Right ventricle myocardium inferior (tissue), 1 donor: ENCODE measurements at places on chromosomes 1 and 21. TPM values are rescaled to one million over a fixed set of nuclear protein-coding genes. Genes with fewer than 3 reads are reported as not detected.

The CCDC190 gene
- total RNA-seq: 0.35 TPM

The ERO1B gene
- 7.2 TPM for total RNA-seq

The SDE2 gene
- total RNA-seq: 11.7 TPM

The AIRE gene
- not detected for total RNA-seq

The BEND5 gene
- 4.6 TPM for total RNA-seq

The SLFNL1 gene
- 0.16 TPM for total RNA-seq

The NMNAT2 gene
- total RNA-seq: 2.1 TPM

The VHLL gene
- total RNA-seq: not detected

The RAP1GAP gene
- total RNA-seq: 4.5 TPM

The CHAF1B gene
- 1.3 TPM for total RNA-seq

The PSRC1 gene
- total RNA-seq: 1.2 TPM

The CASP9 gene
- 11.2 TPM for total RNA-seq

DNA sequence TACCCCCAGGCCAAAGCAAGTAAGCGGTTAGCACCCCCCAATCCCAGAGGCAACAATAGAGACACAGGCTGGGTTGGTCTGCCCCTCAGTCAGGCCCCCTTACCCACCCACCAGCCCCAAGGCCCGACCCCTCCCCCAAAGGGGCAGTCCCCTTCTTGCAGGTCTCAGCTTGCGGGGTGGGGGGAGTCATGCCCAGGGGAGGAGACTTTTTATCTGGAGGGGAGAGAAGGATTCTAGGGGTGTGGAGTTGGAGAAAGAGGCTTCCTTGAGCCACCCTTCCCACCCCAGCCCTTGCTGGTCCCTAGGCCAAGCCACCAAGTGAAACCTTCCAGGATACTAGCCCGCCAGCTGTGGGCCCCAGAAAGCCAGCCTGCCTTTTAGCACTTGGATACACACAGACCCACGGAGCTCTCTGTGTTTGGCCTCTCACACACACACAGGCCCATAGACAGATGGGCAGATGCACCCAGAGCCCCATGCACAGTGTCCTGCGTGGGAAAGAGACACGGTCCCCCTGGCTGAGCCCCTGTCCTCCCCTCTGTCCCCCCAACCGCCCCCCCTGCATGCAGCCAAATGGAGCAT, 7.1 kb downstream of the TMEM54 start:
- no peak for DNase-seq

GRCh38 chr1:52600533-52601179, 1.5 kb upstream of the GPX7 start:
- no peak for DNase-seq

DNA sequence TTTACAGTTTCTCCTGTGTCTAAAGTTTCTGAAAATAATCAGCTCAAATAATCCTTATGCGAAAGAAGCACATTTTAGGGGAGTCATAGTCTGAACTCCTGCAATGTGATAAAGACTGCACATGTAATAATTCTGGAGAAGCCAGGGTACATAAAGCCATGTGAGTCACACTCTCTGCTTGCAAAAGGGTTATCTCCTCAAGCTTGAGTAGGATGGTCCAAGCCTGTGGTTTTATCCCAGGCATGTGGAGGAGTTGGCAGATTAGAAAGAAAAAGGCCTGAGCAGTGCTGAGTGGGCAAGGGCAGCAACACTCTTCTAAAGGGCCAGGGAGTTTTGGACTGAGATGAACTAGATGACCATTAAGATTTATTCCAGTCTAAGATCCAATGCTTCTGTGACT, 220.4 kb downstream of the RHOU start:
- no peak for DNase-seq

DNA sequence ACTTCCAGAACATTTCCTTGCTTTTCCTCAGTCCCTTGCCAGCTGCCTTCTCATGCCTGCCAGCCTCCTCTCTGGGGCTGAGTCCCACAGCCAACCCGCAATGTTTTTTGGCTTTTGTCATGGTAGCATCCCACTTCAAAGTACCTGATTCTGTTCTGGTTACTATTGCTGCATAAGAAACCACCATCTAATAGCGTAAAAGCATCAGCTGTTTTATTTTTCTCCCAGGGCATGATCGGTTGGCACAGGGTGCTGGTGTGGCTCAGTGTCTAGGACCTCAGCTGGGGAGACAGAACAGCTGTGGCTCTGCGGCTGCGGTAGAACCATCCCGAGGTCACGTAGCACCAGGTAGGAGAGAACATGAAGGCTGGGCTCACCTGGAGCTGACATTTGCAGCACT, 8.9 kb upstream of the PRMT2 start:
- DNase-seq: no peak

DNA sequence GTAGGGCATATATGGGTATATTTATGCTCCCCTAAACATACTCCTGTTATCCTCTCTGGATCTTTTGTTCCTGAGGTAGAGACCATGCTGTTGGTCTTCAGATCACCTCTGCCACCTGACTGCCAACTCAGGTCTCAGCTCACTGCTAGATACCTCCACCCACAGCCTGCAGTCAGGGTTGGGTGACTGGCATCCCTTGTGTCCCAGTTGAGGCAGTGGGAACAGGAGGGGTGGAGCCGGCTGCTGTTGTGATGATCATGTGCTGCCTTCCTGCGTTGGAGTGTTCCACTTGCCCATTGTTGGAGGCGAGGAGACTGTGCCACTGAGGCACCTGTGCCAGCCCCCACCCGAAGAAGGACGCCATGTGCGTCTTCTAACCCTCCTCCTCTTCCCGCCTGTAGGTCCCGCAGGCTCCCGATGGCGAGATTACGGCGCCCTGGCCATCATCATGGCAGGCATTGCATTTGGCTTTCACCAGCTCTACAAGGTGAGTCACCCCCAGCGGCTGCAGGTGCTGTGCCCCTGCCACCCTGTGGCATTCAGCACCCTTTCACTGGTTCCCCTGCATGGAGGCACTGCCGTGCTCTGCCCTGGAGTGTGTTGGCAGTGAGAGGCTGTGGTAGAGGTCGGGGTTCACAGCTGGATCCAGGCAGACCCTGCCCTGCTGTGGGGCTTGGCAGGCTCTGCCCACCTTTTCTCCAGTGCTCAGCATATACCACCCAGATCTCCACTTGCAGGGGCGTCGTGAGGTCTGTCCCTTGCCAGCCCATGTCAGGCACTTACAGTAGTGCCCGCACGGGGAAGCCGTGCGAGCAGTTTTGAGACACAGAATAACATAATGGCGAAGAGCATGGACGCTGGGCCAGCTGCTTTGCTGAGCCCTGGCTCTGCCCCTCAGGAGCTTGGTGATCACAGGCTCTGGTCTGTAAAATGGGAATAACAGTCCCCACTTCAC, 143.5 kb downstream of the PEX14 start:
- no peak for DNase-seq

DNA sequence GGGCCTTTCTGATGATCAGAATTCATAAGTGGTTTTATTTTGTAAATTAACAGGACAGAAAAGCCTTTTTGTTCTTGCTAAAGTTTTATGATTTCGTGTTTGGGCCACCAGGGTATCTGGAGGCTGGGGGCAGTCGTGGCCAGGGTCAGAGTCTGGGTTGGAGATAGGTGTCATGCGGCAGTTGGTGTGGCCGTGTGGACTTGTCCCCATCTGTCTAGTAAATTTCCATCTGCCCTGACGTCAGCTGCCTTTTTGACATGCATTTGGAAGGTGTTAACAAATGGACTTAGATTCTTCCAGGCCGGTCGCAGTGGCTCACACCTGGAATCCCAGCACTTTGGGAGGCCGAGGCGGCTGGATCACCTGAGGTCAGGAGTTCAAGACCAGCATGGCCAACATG, 56.8 kb downstream of the SKI start:
- peak; percentile 39 for DNase-seq

DNA sequence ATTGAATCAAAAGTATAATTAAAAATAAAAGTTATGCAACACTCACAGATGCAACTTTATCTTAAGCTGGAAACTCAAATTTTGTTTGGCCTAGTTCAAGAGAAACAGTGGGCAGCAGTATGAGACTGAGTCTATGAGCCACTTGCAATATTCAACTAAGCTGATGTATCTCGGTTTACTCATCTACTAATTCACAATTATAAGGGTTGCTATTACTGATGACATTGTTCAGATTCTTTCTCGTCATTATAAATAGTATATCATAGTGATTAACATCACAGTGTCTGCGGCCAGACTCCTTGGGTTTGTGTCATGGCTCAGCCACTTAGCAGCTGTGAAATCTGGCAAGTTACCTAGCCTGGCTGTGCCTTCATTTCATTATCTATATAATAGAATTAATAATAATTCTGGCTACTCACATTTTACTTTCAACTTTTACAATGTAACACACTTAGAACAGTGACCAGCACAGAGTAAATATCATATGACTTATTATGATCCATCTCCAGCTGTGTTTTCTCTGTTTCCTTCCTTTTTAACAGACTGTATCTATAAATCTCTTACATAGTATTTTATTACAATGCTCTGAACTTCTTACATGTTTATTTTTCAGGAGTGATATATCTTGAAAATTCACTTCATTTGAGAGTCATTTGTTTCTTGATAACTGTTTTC, 194.3 kb upstream of the RGS18 start:
- DNase-seq: no peak

- DNase-seq: no peak
These were observed 10.8 kb downstream of the ASAP3 start for GRCh38 chr1:23473037-23473800.

GRCh38 chr1:119791377-119791776, 19.9 kb downstream of the REG4 start:
- DNase-seq: no peak

- no peak for DNase-seq
These were observed 2.4 kb downstream of the ALX3 start for GRCh38 chr1:110067893-110068645.

DNA sequence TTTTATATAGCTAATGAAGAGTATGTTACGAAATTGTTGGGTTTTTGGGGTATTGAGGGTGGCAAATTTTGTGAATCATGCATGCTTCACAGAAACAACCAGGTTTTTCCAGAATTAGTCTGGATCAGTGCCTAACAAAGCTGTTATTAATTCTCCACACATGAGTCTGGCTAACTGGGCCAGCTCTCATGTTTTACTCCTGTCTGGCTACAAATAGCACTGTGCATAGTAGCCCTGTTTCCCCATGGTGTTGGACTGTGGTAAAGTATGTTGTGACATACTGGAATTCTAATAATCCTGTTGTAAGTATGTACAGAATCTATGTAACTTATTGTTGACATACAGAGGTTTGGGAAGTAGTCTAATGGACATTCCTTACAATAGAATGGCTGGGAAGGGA, 35.8 kb downstream of the S100B start:
- no peak for DNase-seq

DNA sequence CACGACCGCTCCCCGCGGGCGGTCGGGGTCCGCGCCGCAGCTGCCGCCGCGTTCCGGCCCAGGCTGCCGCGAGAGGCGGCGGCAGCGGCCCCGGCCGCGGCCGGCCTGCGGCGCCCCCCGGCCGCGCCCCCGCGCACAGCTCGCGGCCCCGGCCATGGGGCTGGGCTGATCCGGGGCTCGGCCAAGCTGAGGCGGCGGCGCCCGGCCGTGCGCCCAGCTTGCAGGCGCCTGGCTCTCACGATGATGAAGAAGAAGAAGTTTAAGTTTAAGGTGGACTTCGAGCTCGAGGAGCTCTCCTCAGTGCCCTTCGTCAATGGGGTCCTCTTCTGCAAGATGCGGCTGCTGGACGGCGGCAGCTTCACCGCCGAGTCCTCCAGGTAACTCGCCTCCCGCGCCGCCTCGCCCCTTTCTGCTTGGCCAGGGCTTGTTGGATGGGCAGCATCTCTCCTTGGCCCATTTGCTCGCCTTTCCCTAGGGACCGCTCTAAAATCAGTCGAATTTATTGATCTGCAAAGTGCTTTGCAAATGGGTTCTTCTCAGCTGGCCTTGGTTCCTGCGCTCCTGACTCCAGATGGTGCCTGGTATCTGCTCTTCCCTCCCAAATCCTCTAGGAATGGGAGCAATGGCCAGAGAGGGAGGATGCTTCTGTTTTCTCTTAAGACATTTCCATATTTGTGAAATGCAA, 431 bp downstream of the EEIG2 start:
- DNase-seq: peak; percentile 81

- no peak for DNase-seq
These were observed 64.2 kb upstream of the CR2 start for GRCh38 chr1:207389728-207390464.

DNA sequence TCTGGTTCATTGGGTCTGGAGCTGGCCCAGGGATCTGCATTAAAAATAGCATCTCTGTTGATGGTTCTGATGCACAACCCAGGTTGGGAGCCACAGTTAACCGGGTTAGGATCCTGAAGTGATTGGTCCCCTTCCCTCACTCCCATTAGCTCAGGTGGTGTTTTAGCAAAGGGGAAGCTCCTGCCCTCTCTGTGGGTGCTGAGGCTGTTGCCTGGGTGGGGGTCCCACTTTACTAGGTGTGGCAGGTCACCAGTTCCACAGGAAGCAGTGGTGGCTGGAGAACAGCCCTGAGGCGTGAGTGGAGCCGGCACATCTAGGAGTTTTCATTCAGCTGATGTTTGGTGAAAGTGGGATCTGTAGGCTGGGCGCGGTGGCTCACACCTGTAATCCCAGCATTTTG, 86.5 kb downstream of the MAN1C1 start:
- no peak for DNase-seq

GRCh38 chr21:44482581-44483287, 27.4 kb downstream of the LRRC3 start:
- DNase-seq: no peak

DNA sequence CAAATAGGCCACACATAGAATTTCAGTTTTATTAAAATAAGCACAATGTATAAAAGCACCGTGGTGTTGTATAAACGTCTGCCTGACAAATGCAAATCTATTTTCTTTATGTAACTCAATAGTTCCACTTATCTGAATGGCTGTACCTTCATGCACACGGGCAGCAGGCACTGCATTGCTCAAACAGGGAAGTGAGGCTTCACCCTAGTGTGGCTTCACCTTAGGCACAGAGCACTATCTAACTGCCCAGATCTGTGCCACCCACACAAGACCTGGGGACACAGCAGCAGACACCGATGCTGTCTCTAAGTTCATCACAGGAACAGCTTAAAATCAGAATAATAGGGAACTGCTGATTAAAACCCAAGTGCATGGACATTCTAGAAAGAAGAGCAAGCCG, 6.0 kb upstream of the KNCN start:
- no peak for DNase-seq

- DNase-seq: no peak
These were observed 2.2 kb upstream of the C1orf162 start for GRCh38 chr1:111471538-111471937.

DNA sequence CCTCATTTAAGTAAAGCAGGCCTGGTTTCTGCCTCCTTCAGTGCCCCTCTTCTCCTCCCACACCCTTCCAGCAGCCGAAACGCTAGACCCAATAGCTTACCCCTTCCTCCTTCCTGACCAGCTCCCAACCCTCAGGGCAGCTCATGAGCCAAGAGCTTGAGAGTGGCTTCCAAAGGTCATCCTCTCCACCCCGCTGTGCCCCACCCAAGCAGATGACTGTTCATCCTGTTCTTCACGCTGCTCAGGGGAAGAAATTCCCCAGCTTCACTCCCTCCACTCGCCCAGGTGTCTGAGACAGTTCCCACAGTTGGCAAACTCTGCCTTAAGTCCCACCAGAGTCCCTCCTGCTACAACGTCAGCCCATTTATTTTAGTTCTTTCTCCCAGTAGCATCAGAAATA, 23.4 kb downstream of the ARHGEF19 start:
- DNase-seq: no peak
